Dorsolateral prefrontal cortex (tissue), 122 donors: ENCODE measurements at places on chromosomes 12 and 14. TPM values are rescaled to one million over a fixed set of nuclear protein-coding genes. Genes with fewer than 3 reads are reported as not detected.

- DNase-seq, result no peak
Observed at GRCh38 chr14:50794068-50794645, 36.8 kb downstream of the NIN start.

DNA sequence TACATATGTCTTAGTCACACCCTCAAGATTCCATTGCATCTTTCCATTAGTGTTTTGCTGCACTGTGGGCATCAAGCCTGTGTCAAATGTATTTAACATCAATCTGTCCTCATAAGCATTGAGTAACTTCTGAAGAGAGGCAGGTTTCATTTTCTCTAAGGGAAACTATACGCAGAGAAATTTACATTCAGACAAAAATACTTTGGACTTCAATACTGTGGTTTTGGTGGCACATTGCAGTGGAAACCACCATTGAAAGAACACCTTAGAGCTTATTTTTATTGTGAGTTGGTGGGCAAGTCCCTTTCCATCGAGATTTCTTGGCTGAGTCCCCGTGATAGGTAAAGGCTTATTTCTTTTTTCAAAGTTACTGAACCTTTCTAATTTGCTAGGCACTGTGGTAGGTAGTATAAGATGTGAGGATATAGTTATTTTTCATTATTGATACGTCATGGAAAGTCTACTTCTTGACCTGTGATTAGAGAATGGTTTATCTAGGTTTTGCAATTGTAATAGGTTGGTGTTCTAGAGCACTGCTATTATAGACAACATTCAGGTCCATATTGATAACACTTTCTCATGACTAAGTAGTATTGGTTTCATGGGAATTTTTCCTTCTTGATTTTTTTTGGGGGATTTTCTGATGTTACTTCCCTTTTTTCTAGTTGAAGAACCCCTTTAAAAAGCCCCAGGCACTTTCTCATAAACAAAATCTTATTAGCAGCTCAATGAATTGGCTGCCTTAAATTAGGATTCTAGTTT is 81.9 kb downstream of the CFAP54 start:
- no peak for DNase-seq

DNA sequence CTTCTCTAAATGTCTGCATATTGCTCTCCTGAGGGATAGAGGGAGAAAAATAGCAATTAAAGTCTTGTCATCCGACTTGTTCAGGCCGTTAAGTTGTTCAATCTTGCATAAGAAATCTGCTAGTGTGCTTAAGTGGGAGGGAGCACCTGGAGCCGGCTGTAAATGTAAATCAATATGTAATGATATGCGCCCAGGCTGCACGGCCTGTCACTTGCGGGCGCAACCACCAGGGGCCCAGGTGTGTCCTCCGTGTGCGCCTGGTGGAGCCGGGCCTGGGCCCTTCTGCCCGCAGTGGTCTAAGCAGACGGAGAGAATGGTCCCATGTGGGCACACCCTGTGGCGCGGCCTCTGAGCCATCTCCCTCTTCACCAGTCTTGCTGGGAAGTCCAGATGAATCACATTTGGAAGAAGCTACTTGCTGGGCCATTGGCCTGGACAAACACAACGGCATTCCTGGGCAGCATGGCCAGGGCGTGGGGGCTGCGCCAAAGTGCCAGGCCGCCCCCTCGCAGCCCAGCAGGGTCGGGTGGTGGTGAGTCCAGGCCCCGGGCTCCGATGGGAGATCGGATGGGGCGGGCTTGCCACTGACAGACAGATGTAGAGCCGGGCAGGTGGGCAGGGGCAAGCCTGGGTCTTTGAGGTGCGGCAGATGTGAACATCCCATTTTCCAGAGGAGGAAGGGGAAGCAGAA is 193.3 kb upstream of the C14orf180 start:
- DNase-seq, result peak; percentile 26

GRCh38 chr12:70255311-70255710 is 12.1 kb downstream of the CNOT2 start:
- no peak for DNase-seq

- DNase-seq, result no peak
Observed at GRCh38 chr14:91366749-91367148, 50.9 kb downstream of the CCDC88C start.

- no peak for DNase-seq
Observed at GRCh38 chr12:15928346-15928745, 17.2 kb downstream of the DERA start.

DNA sequence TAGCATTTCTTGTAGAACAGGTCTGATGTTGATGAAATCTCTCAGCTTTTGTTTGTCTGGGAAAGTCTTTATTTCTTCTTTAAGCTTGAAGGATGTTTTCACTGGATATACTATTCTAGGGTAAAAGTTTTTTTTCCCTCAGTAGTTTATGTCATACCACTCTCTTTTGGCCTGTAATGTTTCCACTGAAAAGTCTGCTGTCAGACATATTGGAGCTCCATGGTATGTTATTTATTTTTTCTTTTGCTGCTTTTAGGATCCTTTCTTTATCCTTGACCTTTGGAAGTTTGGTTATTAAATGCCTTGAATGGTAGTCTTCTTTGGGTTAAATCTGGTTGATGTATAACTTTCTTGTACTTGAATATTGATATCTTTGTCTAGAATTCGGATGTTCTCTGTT is 306.1 kb downstream of the FUT8 start:
- DNase-seq, result no peak

GRCh38 chr12:111773801-111774551 is 7.2 kb downstream of the ALDH2 start:
- no peak for DNase-seq

GRCh38 chr14:71579331-71579730 is 352.9 kb upstream of the RGS6 start:
- no peak for DNase-seq

DNA sequence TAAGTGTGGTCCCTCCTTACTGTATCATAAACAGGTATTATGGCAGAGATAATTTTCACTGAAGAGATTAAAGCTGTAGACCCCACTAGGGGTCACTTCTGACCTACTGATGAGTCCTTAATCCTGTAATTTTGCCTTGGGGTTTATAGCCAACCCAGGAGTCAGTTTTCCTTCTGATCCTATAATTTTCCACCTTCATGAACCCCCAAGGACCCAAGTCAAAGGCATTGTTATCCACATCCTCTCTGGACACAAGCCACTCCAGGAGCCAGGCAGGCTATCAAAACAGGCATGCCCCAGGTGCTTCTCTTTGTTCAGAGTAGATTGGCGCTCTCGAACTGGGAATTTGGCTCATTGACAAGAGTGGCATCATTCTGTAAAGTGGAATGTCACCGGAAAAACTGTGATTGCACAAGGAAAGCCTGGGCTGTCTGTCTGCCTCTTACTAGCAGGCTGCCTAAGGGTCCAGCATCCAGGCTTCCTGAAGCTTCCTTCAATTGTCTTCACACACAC is 1523.2 kb upstream of the FLRT2 start:
- no peak for DNase-seq

- no peak for DNase-seq
Observed at GRCh38 chr14:96194657-96195431, 9.8 kb upstream of the BDKRB2 start.

The MDGA2 gene
- 34.8 TPM for total RNA-seq

The PMCH gene
- not detected for total RNA-seq

The SLC25A47 gene
- total RNA-seq, result not detected

The SBNO1 gene
- 53.5 TPM for total RNA-seq

The CREBL2 gene
- total RNA-seq, result 38.1 TPM

The DLK1 gene
- not detected for total RNA-seq

The UNC119B gene
- total RNA-seq, result 30.7 TPM

The PYGL gene
- total RNA-seq, result 7.8 TPM
